ENCODE measurements at places on chromosomes 3 and 15. TPM values are rescaled to one million over a fixed set of nuclear protein-coding genes. Genes with fewer than 3 reads are reported as not detected.
A peak's percentile ranks its signal among the peaks of the same experiment; 100 is the strongest.

GRCh38 chr3:133254151-133254550, 145.7 kb upstream of the BFSP2 start:
- H3K27ac ChIP-seq = no peak overlapping the region
- H3K36me3 ChIP-seq = no peaks in the 10 kb centered on the region
- peaks cover 9% of the 10 kb centered on the region for H3K4me1 ChIP-seq
- no peak for DNase-seq
- H3K4me3 ChIP-seq = no peak overlapping the region
- H3K27me3 ChIP-seq = no peaks in the 10 kb centered on the region

DNA sequence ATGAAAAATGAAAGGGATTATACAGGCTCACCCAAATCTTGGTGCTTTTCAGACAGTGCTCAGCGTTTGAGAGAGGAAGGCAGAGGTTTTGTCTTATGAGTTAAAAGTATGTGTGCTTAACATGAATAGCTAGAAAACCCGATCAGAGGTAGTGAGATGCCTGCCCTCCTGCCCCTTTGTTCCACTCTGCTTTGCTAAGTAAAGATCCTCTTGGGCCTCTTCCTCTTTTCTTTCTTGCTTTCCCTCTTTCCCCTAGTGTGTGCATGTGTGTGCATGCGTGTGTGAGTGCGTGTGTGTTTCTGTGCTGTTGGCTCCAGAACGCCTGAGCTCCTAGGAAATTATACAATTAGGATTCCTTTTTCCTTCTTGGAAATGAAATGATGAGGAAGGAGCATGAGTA, 261.3 kb upstream of the NR2E3 start:
- no peaks in the 10 kb centered on the region for H3K36me3 ChIP-seq
- no peak overlapping the region for H3K4me3 ChIP-seq
- peaks cover 12% of the 10 kb centered on the region for H3K4me1 ChIP-seq
- no peak for DNase-seq
- peaks cover 4% of the 10 kb centered on the region for H3K27me3 ChIP-seq

DNA sequence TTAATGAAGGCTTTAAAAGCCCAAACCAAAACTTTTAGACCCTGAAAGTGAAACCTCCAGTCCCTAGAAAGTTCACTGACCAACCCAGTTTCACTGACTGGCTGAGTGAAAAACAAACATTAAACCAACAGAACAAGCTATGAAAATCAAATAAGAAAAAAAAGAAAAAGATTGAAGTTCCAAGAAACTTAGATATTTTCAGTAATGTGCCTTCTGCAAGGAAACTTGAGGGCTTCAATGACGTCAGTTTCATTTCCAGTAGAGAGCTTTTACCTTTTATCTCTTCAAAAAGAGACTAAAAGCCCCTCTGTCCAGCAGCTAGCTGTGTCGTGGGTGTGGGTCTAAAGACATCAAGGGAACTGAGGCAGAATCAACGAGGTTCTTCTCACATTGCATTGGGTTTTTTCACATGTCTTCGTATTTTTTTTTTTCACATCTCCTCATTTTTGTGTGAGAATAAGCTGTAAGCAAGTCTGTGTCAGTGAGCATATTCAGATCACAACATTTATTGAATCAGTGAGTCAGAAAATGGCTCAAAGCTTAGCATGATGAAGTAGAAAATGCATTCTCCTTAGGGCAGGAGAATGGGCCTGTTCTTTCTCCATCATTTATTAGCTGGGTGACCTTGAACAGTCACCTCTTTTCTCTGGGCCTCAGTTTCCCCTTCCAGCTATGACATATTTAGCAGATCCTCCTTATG, 54.8 kb upstream of the BCL6 start:
- no peak overlapping the region for H3K4me3 ChIP-seq
- no peaks in the 10 kb centered on the region for H3K4me1 ChIP-seq
- H3K27me3 ChIP-seq = no peaks in the 10 kb centered on the region
- no peaks in the 10 kb centered on the region for H3K36me3 ChIP-seq
- H3K27ac ChIP-seq = peak overlapping the region; percentile 1
- DNase-seq = no peak

- no peak for DNase-seq
- no peaks in the 10 kb centered on the region for H3K27me3 ChIP-seq
- no peak overlapping the region for H3K4me3 ChIP-seq
- H3K36me3 ChIP-seq = no peaks in the 10 kb centered on the region
These were observed 1097.6 kb upstream of the CFAP20DC start for GRCh38 chr3:60147249-60147950.

DNA sequence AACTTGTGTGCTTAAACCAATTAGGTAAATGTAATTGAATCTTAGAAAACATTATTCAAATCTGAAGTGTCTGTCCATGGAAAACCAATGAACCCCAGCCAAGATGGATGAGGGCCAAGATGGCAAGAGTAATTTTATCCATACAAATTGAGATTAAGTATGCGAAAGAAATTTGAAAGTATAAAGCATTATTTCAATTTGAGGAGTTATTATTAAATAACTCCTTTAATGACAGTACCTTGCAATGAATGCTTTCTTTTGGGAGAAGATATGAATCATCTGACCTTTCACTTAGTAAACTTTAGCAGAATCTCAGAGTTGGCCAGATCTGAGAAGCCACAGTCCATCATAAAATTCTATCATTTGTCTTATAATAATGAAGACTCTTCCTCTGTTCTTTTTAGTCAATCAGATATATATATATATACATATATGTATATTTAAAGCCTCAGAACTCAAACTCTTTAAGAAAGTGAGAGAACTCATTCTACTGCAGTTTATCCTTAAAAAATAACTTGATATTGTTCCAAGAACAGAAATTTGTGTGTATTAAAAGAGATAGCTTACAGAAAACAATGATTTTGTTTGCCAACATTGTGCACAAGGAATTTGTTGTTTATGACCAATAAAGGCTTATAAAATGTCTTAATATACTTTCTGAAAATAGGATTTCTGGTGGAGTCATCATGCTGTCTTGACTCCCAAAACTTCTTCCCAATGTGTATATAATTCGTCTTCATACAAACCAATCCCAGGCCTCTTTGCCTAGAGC, 434.8 kb upstream of the THBS1 start:
- H3K4me1 ChIP-seq = no peaks in the 10 kb centered on the region
- H3K27ac ChIP-seq = no peak overlapping the region
- H3K36me3 ChIP-seq = no peaks in the 10 kb centered on the region
- no peak for DNase-seq
- no peak overlapping the region for H3K4me3 ChIP-seq

DNA sequence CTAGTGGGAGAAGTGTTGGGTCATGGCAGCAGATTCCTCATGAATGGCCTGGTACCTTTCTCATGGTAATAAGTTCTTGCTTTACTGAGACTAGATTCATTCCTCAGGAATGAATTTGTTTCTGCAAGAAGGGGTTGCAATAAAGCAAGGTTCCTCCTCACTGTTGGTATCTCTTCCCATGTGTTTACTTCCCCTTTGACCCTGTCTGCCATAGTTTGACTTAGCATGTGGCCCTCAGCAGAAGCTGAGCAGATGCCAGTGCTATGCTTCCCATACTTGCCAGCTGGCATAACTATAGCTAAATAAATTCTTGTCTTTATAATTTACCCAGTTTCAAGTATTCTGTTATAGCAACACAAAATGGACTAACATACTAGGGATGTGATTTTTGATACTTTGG, 163.6 kb upstream of the COL8A1 start:
- H3K4me1 ChIP-seq = no peaks in the 10 kb centered on the region
- H3K4me3 ChIP-seq = no peak overlapping the region
- no peak overlapping the region for H3K27ac ChIP-seq
- H3K36me3 ChIP-seq = no peaks in the 10 kb centered on the region
- DNase-seq = no peak

GRCh38 chr3:70856414-70857162, 544.1 kb upstream of the MDFIC2 start:
- no peaks in the 10 kb centered on the region for H3K36me3 ChIP-seq
- no peaks in the 10 kb centered on the region for H3K27me3 ChIP-seq
- no peak overlapping the region for H3K27ac ChIP-seq
- no peak for DNase-seq

The LRRC31 gene
- polyA plus RNA-seq = 1.4 TPM

The SPINT1 gene
- polyA plus RNA-seq = 252 TPM

The TUSC7 gene
- 0.17 TPM for polyA plus RNA-seq

The SYNM gene
- 9.7 TPM for polyA plus RNA-seq

The MYO9A gene
- polyA plus RNA-seq = 17.9 TPM

Measured in hepatocyte (in vitro differentiated cells).